ENCODE measurements at places on chromosomes 4 and X.

- DNase-seq: no peak
Measured at GRCh38 chrX:8897259-8897658, 96.1 kb upstream of the FAM9A start.

GRCh38 chr4:119962631-119963030 is 104.0 kb downstream of the MAD2L1 start:
- DNase-seq: no peak

- DNase-seq: no peak
Measured at GRCh38 chr4:111506706-111507105, 638.5 kb upstream of the FAM241A start.

GRCh38 chrX:103488794-103489193 is 30.5 kb downstream of the RAB40A start:
- DNase-seq: no peak

- no peak for DNase-seq
Measured at GRCh38 chr4:1212546-1213335, 36.2 kb downstream of the CTBP1 start.

Data from CD4-positive, alpha-beta T cell (primary cell).